ENCODE measurements at places on chromosomes 7 and 10.

GRCh38 chr10:86876748-86877147, 80.7 kb downstream of the MMRN2 start:
- DNase-seq, result no peak

DNA sequence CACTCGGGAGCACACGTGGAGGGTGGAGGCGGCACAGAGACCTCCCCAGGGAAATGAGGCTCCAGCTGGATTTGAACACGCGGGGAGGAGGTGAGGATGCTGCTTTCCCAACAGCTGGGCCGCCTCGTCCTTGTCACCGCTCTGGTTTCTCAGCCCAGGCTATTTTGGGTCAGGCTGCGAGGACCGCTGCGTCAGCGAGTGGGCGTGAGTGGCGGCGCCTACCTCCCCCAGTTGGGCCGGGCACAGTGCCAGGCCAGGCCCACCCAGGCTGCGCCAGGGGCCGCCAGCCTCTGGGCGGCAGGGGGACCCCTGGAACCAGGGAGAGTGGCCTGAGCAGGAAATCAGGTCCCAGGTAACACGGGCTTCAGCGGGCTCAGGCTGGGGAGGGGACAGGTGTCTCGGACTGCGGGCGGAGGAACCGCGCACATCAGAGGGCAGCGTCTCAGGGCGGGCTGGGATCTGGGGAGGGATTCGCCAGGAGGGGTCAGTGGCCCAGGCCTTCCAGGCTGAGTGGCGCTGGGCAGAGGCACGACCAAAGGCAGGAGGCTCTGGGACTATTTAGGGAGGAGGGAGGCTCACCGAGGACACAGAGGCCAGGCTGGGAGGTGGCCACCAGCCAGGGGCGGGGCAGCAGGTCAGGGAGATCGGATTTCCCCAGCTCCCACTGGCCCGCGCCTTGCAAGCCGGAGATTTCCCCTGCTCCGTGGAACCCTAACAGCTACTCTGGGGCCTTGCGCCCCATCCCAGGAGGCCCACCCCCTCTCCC, 125.2 kb upstream of the RET start:
- no peak for DNase-seq

- DNase-seq, result no peak
Measured at GRCh38 chr7:2521952-2522591, 2.5 kb downstream of the LFNG start.

DNA sequence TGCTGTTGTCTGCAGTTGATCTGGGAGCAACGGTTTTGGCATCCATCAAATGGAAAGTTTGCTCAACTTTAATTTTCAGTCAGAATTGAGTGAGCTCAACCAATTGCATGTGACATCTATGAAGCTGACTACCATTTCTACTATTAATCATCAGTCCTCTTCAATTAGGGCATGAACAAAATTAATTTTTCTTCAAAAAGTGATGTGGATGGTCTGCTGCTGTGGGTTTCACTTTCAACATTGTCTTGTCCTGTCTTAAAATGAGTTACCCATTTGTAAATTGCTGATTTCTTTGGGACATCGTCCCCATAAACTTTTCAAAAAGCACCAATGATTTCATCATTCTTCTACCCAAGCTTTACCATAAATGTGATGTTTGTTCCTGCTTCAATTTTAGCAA, 176.7 kb upstream of the LRRN3 start:
- DNase-seq, result no peak
